ENCODE measurements at places on chromosomes 12 and 14.

GRCh38 chr12:10196210-10196609 lies 16.5 kb upstream of the GABARAPL1 start:
- DNase-seq, result no peak

- no peak for DNase-seq
Measured at GRCh38 chr12:57090924-57091637, 2.2 kb downstream of the NAB2 start.

DNA sequence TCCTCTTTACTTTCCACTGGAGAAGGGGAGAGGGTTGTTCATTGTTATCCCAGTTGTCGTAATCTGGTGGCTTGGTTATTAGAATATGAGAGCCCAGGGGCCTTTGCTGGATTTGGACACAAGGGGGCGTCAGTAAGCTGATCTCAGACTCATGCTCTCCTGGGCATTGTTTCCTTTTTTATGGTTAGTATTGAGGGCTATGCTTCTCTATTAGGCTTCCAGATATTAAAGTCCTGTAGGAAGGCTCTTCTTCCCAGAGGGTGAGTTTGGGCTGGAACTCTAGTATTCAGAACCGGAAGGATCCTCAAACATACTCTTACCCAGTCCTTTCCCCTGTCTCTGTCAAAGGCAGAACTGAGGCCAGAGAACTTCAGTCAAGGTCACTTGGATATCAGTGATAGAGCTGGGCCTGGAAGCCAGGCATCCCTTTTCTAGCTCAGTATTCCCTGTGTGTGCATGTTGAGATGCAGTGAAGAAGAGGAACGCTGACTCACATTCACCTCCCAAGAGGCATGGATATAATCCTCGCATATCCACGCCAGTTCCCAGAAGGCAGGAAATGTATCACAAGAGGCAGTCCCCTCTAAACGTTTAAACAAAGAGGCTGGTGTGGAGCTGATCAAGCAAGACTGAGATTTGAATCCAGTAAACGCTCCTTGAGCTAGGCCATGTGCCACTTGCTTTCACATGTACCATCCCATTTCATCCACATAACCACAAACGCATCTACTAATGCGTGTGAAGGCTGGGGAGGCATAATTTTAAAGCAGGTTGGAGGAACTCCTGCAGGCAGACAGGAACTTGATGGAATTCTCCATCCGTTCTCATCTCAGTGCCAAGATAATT lies 41.6 kb downstream of the UBE3B start:
- no peak for DNase-seq

- no peak for DNase-seq
Measured at GRCh38 chr14:95413289-95414215, 93.8 kb upstream of the CLMN start.

- DNase-seq, result no peak
Measured at GRCh38 chr14:78316786-78317185, 146.6 kb downstream of the NRXN3 start.

DNA sequence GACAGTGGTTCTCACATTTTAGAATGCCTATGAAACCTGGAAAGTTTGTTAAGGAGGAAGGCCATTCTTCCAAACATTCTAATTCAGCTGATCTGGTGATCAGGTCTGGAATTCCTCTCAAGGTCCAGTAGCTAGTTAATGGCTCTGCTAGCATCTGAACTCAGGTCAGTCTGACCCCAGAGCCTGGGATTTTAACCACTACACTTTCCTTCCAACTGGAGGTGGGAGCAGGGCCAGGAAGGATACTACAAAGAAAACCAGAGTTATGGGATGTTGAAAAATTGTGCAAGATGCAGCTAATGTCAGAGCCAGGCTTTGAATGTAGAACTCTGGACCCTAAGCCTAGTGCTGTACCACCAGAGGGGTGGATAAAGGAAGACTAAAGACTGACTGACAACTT lies 73.6 kb upstream of the NID2 start:
- DNase-seq, result no peak

- DNase-seq, result no peak
Measured at GRCh38 chr12:47551426-47551851, 154.4 kb downstream of the RPAP3 start.

GRCh38 chr14:68246074-68246785 lies 426.7 kb downstream of the RAD51B start:
- no peak for DNase-seq

DNA sequence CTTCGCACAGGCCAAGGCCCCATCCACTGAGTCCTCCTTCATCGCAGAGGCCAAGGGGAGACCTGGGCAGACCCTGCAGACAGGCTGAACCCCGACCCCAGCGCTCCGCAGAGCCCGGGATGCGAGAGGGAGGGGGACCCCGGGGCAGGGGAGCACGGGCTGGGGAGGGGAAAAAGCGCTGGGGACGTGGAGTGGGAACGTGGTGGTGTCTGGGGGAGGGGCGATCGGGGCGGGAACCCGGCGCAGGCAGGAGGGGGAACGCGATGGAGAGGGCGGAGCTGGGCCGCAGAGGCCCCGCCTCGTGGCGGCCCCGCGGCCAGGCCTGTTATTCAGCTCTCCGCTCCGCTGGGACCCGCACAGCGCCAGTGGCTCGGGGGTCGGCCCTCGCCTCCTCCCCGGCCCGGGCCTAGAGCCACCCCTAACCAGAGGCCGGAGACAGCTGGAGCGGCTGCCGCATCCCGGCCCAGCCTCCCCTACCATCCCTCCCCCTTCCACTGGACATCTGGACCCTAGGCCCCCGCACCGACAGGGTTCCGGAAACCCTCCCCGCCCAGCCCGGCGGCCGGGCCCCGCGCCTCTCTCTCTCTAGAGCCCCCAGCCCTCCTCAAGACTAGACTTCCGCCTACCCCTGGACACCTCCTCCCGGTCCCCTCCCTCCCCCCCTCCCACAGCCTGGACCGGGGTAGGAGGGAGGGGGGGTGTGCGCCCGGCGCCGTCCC lies at the start of gene ARHGEF25:
TSS of gene ARHGEF25 (plus strand) at position 328 of the 719 bp plus-strand sequence. CDS start 460 bp downstream, outside the sequence.
- peak; percentile 65 for DNase-seq

GRCh38 chr12:115260762-115261675 lies 577.0 kb upstream of the TBX3 start:
- no peak for DNase-seq

- no peak for DNase-seq
Measured at GRCh38 chr12:66236969-66237368, 48.0 kb downstream of the IRAK3 start.

GRCh38 chr12:6946033-6946919 lies 2.5 kb downstream of the C12orf57 start:
- peak; percentile 90 for DNase-seq

DNA sequence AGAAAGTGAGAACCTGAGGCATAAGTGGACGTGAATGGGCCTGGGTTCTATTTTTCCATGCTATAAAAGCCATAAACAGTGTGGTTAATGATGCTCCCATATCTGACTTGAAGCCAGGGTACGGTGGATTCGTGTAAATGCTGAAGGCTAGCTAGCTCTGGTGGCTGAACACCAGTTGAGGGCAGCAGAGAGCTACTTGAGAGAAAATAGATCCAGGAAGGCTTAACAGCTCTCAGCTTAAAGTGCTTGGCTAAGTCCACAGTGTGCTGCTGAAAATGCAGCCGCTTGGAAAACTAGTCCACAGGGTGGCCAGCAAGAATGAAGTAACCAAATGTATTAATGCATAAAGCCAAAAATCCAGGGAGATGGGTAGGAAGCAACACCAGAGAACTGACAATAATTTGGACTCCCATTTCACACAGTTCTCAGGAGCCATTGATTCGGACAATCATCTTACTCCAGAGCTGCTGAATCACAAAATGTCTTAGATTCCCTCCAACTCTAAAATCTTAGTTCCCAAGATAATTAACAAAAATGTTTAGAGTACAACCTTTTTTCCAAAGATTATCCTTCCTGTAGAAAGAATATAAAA lies 15.0 kb upstream of the FOXG1 start:
- no peak for DNase-seq

GRCh38 chr14:22407033-22407432 lies 182.0 kb downstream of the DAD1 start:
- DNase-seq, result no peak

DNA sequence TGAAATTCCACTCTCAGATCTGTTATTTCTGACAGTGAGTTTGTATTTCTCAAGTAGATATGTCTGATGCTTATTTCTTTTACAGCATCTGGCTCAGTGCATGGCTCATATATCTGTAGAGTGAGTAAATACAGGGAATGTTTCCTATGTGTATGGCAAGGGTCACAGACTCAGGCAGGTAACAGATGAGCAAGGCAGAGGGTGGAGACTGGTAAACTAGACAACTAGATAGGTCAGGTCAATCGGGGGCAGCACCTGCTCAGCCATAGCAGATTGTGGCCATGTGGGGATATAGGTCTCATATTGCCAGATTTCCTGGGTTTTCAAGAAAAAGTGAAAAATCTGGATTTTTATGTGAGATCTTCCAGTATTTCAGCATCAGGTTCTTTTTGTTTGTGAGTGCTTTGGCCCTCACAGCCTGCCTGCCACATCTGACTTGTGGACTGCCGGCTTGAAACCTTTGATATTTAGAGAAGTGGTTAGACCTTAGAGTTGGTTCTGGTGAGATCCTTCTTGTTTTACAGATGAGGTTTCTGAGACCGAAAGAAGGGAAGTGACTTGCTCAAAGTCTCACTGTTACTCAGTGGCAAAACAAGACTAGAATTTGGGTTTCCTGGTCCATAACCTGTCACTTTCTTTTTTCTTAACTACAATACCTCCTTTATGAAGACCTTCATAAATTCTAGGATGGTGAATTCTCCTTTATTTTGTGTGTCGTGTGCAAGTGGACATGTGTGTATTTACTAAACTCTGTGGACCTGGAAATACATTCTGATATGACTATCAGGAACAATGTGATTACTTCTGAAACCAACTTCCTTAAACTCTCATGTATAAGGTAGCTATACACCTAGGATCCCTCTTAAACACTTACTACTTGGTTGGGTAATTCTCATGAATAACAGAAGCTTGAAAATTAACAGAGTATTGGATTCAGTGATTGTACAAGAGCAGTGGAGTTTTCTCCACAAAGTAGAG lies 34.4 kb downstream of the PROX2 start:
- DNase-seq, result no peak

- DNase-seq, result no peak
Measured at GRCh38 chr14:72401101-72401625, 468.9 kb downstream of the RGS6 start.

DNA sequence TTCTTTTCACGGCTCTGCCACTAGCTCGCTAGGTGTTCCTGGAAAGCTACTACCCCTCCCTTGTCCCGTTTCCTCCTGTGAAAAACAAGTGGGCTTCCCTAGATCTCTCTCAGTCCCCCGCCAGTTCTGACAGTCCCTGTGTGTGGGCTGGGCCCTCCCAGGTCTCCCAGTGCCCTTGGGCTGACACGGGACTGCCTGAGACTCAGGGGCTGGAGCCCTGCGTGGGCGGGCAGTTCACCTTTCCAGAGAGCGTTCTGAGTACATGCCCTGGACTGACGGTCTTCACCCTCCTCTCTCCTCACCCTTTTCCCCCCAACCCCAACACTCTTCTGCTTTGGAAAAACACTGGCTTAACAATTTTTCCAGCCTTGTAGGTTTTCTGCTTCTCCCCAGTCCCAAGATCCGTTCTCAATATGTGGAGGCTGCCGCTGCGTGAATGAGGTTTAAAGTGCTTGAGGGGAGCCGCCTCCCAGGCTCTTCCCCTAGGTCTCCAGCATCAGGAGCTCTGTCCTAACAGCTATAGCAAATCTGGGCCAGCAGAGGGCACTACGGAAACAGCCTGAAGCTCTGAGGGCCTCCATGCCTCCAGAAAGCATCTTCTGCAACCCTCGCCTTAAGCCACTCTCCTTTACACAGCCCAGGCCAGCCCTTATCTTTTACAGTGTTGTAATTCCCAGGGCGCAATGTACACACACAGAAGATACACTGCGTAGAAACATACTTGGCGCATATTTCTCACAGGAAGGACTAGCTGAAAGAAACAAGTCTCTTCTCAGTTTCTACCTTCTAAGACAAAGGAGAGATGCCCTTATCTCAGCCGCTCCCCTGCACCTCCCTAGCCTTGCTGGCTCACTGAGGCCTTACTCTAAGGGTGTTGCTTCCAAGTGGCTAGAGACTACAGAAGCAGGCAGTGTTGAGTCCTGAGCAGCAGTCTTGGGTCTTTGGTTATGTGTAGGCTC lies 10.4 kb upstream of the DCD start:
- DNase-seq, result no peak

DNA sequence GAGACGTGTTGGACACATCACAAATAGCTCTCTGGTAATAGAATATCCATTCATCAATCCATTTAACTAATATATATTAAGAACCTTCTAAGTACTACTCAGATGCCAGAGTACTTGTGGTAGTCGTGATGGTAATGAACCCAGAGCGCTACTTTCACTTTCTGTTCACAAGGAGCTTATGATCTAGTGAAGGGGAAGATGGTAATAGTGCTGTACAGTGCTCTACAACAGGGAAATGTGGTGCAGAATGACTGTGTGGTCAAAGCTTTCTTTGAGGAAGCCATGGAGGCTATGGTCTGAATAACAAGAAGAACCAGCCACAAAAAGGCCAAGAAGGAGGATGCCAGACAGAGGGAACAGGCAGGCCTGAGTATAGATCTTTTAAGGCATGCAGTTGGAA lies 212.0 kb downstream of the PTPRO start:
- no peak for DNase-seq

DNA sequence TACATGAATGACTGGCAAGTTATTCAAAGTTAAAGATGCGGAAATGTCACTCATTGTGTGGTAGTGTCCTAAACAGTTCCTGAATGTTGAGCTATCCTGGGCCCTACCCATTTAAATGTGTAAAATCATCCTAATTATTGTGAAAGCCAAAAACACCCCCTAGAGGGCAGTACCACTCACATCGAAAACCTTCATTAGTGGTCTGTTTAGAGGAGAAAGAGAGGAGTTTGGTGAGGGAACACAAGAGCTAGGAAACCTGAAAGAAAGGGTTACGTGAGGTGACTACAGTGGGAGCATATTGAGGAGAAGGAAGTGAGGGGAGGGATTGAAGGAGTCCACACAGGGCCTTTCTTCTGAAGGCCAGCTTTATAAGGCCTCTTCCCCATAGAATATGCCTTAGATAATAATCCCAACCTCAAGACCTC lies 2.5 kb upstream of the TEP1 start:
- no peak for DNase-seq

DNA sequence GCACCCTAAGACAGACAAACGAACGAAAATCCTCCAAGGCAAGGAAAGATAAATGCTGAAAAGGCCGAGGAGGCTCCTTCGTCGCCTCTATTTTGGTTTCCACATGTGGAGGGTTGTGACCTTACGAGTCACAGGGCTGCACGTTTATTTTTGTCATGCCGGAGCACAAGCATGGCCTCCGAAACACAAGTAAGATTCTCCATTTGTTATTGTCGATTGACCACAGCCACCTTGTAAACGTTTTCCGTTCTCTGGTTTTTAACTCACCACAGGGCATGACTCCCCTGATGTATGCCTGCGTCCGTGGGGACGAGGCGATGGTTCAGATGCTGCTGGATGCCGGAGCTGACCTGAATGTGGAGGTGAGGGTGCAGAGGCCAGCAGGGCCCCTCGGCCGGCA lies 73.1 kb upstream of the PWP1 start:
- no peak for DNase-seq

- DNase-seq, result no peak
Measured at GRCh38 chr12:29245246-29245645, 96.2 kb downstream of the FAR2 start.

Data from mesothelial cell of epicardium (in vitro differentiated cells).